ENCODE measurements at places on chromosomes 5 and 9.

DNA sequence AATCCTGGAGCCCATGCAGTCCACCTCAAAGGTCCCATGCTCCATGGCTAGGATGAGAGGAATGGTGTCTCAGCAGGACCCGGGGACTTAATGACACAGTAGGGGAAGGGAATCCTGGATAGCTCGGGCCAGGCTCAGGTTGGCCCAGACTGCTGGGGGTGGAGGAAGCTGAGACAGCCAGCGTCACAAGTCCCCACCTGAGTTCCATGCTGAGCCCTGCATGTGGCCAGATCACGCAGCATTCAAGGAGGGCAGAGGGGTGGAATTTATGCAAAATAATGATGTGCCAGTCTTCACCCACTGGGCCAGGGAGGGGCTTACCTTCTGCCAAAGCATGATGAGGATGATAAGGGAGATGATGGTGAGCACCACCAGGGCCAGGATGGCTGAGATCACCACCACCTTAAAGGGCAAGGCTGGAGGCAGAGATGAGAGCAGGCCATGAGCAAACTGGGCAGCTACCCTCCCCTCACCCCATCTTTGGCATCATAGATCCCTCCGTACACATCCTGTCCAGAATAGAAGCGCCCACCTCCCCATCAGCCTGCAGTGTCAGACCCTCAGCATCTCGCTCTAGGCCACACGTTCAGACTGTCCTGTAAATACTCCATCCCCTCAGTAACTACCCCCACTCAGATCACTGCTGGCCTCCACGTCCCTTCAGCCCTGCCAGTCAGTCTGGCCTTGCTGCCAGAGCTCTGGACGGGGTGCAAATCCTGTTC, 29.3 kb downstream of the PDGFRB start:
- DNase-seq: no peak

GRCh38 chr5:114402206-114402605, 40.3 kb downstream of the KCNN2 start:
- DNase-seq: no peak

GRCh38 chr5:95520206-95520605, 34.6 kb downstream of the SKIC3 start:
- no peak for DNase-seq

DNA sequence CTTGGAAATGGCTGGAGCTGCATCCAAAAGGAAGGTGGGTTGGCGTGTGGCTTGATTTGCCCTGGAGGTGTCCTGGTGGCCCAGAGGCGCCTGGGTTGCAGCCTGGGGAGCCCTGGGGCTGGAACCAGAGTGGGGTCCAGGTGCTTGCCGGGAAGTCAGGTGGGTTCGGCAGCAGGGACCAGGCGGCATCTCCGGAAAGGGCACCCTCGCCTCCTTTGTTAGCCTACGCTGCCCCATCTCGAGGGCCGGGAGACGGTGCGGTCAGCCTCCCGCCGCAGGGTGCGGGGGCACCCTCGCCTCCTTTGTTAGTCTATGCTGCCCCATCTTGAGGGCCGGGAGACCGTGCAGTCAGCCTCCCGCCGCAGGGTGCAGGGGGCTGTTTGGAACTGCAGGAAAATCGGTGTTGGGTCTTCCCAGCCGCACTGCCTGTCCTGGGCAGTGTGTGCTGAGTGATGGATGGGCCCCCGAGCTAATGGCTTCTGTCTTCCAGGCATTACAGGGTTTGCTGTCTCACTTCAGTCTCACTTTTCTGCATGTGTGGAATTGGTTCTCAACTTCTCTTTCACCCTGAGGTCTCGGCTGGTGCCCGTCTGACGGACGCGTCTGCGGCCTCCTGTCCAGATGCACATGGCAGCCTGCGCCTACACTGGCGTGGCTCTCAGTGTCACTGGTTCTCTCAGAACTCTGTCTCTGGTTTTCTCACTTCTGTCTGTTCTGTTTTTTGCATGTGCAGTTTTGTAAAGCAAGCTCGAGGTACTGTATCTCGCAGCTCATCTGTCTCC, 139.0 kb downstream of the CACNA1B start:
- DNase-seq: no peak

DNA sequence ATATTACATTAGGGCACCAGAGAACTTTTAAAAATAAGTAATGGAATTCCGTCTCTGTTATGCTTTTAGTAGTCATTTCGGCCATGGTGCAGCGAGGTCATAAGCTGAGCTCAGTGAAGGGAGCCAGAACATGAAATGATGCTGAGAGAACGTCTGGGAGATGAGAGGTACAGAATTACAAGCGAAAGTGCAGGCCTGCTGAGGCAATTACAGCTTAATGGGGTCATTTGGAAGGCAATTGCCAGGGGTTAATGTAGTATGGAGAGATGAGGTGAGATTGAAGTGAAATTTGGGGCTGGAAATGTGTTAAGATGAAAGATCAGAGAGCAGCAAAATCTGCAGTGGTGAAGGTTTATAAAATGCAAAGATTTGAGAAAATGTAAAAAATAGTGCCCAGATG, 96.5 kb downstream of the PBX3 start:
- no peak for DNase-seq

- peak; percentile 97 for DNase-seq
Measured at GRCh38 chr5:107217721-107218130, 453.0 kb downstream of the EFNA5 start.

DNA sequence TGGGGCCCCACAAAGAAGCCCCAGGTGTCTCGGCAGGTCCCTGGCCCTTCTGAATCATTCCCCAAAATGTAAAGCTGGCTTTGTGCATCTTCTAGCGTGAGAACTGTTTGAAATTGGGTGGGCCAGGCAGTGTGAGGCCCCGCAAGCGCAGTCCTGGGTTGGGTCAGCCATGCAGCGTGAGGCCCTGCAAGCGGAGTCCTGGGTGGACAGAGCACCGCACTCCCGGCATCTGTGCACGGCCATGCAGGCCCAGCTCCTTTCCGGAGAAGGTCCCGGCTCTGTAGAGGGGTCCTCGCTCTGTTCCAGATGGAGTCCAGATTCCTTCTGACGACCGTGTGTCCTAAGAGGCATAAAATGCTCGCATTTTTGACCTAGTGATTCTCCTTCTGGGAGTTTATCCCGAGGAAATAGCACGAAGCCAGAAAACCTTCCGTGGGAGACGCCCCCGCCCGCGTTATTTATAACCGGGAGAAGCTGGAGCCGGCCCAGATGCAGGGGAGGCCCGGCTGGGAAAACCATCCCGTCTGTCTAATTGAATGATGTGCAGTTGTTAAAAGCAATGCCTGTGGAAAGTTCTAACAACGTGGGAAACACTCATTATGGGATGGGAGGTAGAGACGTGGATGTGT, 19.4 kb upstream of the NOTCH1 start:
- DNase-seq: no peak

- DNase-seq: no peak
Measured at GRCh38 chr9:110807956-110808598, 139.5 kb downstream of the MUSK start.

DNA sequence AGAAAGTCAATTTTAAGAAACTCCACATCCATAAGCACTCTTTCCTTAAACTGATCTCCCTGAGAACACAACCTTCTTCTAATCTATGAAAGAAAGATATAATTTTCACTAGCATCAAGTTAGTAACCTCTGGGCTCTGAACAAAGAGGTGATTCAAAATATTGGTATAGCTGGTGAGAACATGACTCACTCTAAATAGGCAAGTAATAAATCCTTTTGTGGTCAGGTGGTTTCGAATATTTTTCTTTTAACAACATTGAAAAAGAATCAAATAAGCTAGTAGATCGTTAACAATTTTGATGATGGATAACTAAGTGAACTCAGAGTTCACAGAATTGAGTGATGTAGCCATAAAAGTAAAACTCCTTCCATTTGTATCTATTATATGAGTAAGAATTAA, 150.6 kb upstream of the IQGAP2 start:
- no peak for DNase-seq

DNA sequence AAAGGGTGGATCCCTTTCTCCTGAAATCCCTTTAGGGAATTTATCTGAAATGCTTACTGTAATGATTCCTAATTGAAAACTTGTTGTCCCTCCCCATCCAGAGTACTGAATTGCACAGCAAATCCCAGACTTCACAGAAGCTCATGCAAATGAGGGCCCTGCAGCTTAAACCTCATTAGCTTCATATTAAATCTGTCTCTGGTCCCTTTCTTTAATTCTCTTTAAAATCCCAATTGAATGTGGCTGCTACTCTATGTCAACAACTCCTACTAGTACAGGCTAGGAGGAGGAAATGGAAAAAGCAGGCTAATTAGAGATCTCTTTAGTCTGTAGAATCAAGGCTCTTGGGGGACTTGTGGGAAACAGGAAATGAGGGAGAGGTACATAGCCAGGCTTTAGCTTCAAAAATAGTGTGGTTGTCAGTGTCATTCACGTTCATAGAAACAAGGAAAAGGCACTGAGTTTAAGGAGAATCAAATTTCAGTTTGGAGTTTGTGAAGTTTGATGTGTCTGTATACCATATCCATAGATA, 191.3 kb upstream of the PRDM9 start:
- DNase-seq: no peak

GRCh38 chr9:35598866-35599590, 6.0 kb upstream of the TESK1 start:
- DNase-seq: no peak

Data from gastrocnemius medialis (tissue), 4 donors.